ENCODE measurements at places on chromosomes 13 and 19. TPM values are rescaled to one million over a fixed set of nuclear protein-coding genes. Genes with fewer than 3 reads are reported as not detected.
A peak's percentile ranks its signal among the peaks of the same experiment; 100 is the strongest.

- H3K4me3 ChIP-seq, result no peak overlapping the region
- no peak for DNase-seq
- peaks cover 34% of the 10 kb centered on the region for H3K36me3 ChIP-seq
Observed at GRCh38 chr19:42275103-42275502, 6.1 kb downstream of the CIC start.

ETFB gene
- 102 TPM for total RNA-seq

DNA sequence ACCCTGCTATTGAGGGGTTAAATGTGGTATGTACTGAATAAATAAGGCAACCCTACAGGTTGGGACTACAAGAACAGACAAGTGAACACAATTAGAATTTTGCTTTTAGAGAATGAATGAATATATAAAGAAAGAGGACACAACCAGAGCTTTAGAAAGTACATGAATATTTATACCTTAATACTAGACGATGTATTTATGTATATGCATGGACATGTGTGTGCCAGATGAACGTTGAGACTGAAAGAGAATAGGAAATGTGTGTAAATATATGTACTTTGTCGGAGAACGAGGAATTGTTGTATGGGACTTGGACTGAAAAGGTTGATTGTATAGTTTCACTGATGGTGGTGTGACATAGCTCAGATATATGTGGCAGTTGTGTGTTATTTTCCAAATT is 9.3 kb upstream of the COG6 start:
- DNase-seq, result no peak
- H3K27me3 ChIP-seq, result no peaks in the 10 kb centered on the region
- H3K36me3 ChIP-seq, result no peaks in the 10 kb centered on the region
- no peak overlapping the region for H3K27ac ChIP-seq

SIGLEC8 gene
- total RNA-seq, result not detected

DNA sequence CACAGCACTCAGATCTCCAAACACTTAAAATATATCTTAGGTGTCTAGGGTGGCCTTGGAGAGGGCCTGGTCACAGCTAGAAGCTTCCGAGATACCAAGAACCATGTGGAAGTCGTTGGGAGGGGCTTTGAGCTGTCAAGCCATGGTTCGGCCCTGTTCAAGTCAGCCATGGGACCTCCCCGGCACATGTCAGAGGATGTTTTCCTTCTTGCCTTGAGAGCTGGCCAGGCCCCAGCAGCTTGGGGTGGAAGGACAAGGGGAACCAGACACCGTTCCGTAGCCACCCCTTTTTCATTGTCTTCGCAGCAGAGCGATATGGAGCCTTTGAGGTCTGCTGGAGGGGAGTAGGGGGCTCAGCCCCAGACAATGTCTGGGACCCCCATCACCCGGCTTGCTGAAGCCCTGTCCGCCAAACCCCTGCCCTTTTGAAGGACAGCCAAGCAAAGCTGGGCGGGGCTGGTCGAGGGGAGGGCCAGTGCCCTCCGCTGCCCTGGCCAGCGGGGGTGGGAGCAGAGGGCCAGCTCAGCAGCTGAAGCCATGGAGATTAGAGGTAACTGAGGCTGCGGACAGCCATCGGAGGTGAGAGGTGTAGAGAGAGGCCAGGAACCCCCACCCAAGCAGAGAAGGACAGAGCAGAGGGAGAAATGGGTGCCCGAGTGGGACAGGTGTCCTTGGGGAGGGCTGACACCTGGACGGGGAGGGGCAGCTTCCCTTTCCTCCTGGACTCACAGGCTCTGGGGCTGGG is 435 bp downstream of the KLK11 start:
- no peak overlapping the region for H3K27ac ChIP-seq
- no peaks in the 10 kb centered on the region for H3K36me3 ChIP-seq
- H3K4me3 ChIP-seq, result no peak overlapping the region
- H3K27me3 ChIP-seq, result peaks cover 72% of the 10 kb centered on the region
- peak; percentile 51 for DNase-seq
- no peaks in the 10 kb centered on the region for H3K4me1 ChIP-seq

ZNF121 gene
- 23.2 TPM for total RNA-seq

TSHZ3 gene
- 18.6 TPM for total RNA-seq

DNA sequence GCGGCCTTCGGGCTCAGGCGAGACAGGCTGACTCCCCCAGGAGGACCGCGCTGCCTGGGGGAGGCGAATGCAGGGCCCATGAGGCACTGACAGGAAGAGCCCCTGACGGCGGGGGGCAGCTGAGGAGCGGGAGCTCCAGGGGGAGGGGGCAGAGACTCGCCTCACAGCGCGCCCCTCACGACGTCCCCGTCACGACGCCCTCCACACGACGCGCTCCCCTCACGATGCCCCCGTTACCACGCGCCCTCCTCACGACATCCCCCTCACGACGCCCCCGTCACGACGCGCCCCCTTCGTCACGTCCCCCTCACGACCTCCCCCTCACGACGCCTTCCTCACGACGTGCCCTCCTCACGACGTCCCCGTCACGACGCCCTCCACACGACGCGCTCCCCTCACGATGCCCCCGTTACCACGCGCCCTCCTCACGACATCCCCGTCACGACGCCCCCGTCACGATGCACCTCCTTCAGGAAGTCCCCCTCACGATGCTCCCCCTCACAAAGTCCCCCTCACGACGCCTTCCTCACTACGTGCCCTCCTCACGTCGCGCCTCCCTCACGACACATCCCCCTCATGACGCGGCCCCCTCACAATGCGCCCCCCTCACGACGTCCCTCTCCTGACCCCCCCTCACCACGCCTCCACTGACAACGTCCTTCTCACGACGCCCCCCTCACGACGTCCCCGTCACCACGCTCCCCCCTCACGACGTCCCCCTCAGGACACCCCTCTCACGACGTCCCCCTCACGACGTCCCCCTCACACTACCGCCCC is 99.6 kb downstream of the ING1 start:
- H3K27me3 ChIP-seq, result peaks cover 13% of the 10 kb centered on the region
- no peaks in the 10 kb centered on the region for H3K36me3 ChIP-seq
- peak overlapping the region; percentile 7 for H3K4me3 ChIP-seq
- no peak overlapping the region for H3K27ac ChIP-seq
- peaks cover 10% of the 10 kb centered on the region for H3K4me1 ChIP-seq
- no peak for DNase-seq

- H3K27me3 ChIP-seq, result peaks cover 10% of the 10 kb centered on the region
- no peaks in the 10 kb centered on the region for H3K4me1 ChIP-seq
- DNase-seq, result peak; percentile 40
- H3K4me3 ChIP-seq, result no peak overlapping the region
Observed at GRCh38 chr19:30064348-30064699, 122.3 kb downstream of the URI1 start.

MISP gene
- total RNA-seq, result not detected

- H3K36me3 ChIP-seq, result no peaks in the 10 kb centered on the region
- DNase-seq, result peak; percentile 75
- H3K4me3 ChIP-seq, result peak within 1 kb of the TSS; percentile 57
- peaks cover 40% of the 10 kb centered on the region for H3K4me1 ChIP-seq
- peak within 1 kb of the TSS; percentile 87 for H3K27ac ChIP-seq
- no peaks in the 10 kb centered on the region for H3K27me3 ChIP-seq
Observed at GRCh38 chr19:14072535-14073260, at the start of gene MISP3. MISP3 (plus strand) TSS chr19:14072786; CDS start chr19:14073310, 524 bp downstream.

- no peak for DNase-seq
- H3K4me1 ChIP-seq, result no peaks in the 10 kb centered on the region
- H3K4me3 ChIP-seq, result no peak overlapping the region
Observed at GRCh38 chr13:111958612-111959395, 108.1 kb upstream of the SOX1 start.

DNA sequence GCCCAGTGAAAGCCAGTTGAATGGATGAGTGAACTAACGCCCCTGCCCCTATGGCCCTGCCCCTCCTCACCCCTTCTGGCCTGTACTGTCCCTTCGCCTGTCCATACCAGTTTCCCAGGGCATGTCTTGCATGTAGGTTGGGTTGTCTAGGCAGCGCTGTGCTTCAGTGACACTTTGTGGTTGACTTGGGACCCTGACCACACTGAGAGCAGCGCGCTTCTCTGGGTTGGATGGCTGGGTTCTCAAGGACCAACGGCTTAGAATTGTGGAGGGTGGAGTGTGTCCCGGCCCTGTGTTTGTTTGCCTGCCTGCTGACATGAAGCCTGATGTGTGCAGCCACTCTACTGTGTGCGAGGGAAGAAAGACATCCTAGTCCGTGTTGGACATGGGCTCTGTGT is 15.8 kb downstream of the GATAD2A start:
- H3K36me3 ChIP-seq, result no peaks in the 10 kb centered on the region
- DNase-seq, result no peak
- peaks cover 31% of the 10 kb centered on the region for H3K4me1 ChIP-seq
- no peaks in the 10 kb centered on the region for H3K27me3 ChIP-seq
- no peak overlapping the region for H3K27ac ChIP-seq
- no peak overlapping the region for H3K4me3 ChIP-seq

- no peak overlapping the region for H3K27ac ChIP-seq
- no peak for DNase-seq
- H3K4me3 ChIP-seq, result no peak overlapping the region
- no peaks in the 10 kb centered on the region for H3K27me3 ChIP-seq
Observed at GRCh38 chr13:86946734-86947133, 724.4 kb upstream of the SLITRK5 start.

ZNF682 gene
- total RNA-seq, result 3.0 TPM

- no peak overlapping the region for H3K27ac ChIP-seq
- no peak for DNase-seq
- peaks cover 4% of the 10 kb centered on the region for H3K36me3 ChIP-seq
- H3K4me3 ChIP-seq, result no peak overlapping the region
- no peaks in the 10 kb centered on the region for H3K27me3 ChIP-seq
Observed at GRCh38 chr19:10454267-10454666, 33.9 kb downstream of the PDE4A start.

DNA sequence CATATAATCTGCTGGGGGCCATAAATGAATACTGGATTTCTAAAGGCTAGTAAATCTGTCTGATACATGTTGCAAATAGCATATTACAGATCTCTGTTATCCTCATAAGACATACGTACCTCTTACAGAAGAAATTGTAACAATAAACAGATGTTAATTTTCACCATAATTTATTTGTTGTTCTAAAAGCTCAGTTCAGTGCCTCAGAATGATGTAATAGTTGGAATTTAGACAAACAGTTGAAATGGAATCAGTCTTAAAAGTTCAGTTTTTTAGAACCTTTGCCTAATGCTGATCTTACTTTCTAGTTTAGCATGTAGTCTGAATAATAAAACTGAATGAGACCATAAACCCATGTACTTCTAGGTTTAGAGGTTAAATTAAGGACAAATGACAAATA is 43.1 kb downstream of the B3GLCT start:
- no peaks in the 10 kb centered on the region for H3K27me3 ChIP-seq
- H3K27ac ChIP-seq, result no peak overlapping the region
- no peaks in the 10 kb centered on the region for H3K36me3 ChIP-seq

DNA sequence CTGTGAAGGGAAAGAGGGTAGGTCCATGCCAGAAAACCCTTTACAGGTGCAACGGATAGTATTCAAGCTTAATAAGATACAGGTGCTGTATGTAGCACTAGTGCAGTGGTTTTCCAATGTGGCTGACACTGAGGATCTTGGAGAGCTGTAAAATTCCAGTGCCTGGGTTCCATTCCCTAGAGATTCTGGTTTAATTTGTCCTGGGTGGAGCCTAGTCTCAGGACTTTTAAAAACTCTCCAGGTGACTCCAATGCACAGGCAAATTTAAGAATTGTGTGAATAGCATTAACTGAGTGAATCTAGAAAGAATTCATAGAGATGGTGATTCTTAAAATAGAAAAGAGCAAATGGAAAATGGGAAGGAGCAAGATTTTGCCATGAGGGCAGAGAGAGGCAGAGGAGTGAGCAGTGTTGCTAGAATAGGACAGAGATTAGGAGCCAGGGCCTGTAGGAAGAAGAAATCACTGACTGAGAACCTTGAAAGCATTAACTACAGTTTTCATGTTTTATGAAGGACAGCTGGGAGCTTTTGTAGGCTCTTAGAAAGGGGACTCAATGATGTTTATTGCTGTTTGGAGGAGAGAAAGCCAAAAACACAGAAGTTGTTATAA is 261.8 kb downstream of the DLEU7 start:
- no peaks in the 10 kb centered on the region for H3K27me3 ChIP-seq
- H3K4me3 ChIP-seq, result no peak overlapping the region
- no peak for DNase-seq

NCAN gene
- not detected for total RNA-seq

DNA sequence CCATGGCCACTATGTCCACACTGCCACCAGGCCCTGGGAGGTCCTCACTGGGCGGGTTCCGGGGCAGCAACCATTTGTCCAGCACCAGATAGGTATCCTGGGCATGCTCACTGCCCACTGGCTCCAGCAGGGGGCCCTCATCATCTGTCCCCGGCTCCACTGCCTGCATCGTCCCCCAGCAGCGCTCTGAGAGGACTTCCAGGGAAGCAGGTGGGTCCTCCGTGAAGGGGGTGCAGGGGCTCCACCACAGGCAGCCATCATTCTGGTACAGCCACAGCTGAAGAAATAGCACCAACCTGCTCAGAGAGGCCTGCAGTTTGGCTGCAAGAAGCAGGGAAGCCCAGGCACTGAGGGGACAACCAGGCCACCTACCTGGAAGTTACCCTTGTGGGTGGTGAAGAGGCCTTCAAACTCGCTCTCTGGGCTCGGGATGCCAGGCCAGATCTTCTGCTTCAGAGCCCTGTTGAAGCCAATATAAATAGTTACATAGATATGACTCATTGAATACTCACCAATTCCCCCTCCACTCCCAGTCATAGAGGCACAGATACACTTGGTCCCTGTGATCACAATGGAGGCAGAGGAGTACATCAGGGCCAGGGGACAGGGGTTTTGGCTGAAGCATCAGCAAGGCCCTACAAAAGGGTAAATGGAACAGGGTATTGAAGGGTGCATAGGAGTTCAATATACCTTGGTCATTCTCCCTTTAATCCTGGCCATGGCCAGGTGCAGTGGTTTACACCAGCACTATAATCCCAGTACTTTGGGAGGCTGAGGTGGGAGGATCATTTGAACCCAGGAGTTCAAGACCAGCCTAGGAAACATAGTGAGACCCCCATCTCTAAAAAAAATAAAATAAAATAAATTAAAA is 4.1 kb downstream of the SWSAP1 start:
- DNase-seq, result no peak
- no peaks in the 10 kb centered on the region for H3K36me3 ChIP-seq
- peaks cover 14% of the 10 kb centered on the region for H3K27me3 ChIP-seq
- H3K4me3 ChIP-seq, result no peak overlapping the region

GRCh38 chr19:1369214-1369805 is 14.4 kb upstream of the NDUFS7 start:
- H3K4me3 ChIP-seq, result no peak overlapping the region
- H3K4me1 ChIP-seq, result peaks cover 10% of the 10 kb centered on the region
- peaks cover 52% of the 10 kb centered on the region for H3K36me3 ChIP-seq
- no peaks in the 10 kb centered on the region for H3K27me3 ChIP-seq
- H3K27ac ChIP-seq, result no peak overlapping the region

DNA sequence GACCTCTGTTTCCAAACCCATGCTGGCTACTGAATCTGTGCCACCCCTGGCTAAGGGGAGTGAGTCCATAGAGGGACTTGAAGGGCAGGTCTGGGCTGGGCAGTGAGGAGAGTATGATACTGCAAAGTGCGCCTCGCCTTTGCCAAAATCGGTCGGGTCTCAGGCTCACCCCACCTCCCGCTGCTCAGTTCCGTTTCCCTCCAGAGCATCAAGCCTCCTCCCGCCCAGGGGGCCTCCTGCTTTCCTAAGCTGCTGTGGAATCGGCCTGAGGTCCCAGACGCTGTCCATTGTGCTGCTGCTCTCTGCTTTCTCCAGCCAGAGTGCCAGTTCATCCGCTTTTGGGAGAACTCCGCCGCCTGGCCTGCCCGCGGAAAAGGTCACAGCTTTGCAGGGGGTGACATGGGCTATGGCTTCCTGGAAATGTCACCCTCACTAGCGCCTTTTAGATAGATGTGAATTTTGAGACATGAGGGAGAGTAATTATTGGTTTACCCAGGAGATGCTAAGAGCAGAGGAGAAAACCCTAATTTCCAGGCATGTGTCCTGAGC is 1418.4 kb downstream of the UQCRFS1 start:
- H3K4me3 ChIP-seq, result peak overlapping the region; percentile 65
- DNase-seq, result no peak
- H3K27ac ChIP-seq, result peak overlapping the region; percentile 91

Data from sigmoid colon (tissue), 7 donors.